Naive B cell (primary cell): ENCODE measurements at places on chromosomes 5 and 9.
A peak's percentile ranks its signal among the peaks of the same experiment; 100 is the strongest.

GRCh38 chr5:163023846-163024245 is 413.5 kb upstream of the CCNG1 start:
- no peak overlapping the region for H3K27ac ChIP-seq
- no peaks in the 10 kb centered on the region for H3K27me3 ChIP-seq
- no peak for DNase-seq
- no peaks in the 10 kb centered on the region for H3K36me3 ChIP-seq
- no peaks in the 10 kb centered on the region for H3K4me1 ChIP-seq

GRCh38 chr5:93072831-93073459 is 508.1 kb downstream of the NR2F1-AS1 start:
- no peaks in the 10 kb centered on the region for H3K27me3 ChIP-seq
- DNase-seq = no peak
- H3K4me3 ChIP-seq = no peak overlapping the region
- H3K4me1 ChIP-seq = no peaks in the 10 kb centered on the region

- H3K27ac ChIP-seq = no peak overlapping the region
- DNase-seq = no peak
- H3K36me3 ChIP-seq = no peaks in the 10 kb centered on the region
- no peaks in the 10 kb centered on the region for H3K4me1 ChIP-seq
- no peaks in the 10 kb centered on the region for H3K27me3 ChIP-seq
- H3K4me3 ChIP-seq = no peak overlapping the region
Measured at GRCh38 chr9:22997923-22998322, 551.3 kb downstream of the DMRTA1 start.

DNA sequence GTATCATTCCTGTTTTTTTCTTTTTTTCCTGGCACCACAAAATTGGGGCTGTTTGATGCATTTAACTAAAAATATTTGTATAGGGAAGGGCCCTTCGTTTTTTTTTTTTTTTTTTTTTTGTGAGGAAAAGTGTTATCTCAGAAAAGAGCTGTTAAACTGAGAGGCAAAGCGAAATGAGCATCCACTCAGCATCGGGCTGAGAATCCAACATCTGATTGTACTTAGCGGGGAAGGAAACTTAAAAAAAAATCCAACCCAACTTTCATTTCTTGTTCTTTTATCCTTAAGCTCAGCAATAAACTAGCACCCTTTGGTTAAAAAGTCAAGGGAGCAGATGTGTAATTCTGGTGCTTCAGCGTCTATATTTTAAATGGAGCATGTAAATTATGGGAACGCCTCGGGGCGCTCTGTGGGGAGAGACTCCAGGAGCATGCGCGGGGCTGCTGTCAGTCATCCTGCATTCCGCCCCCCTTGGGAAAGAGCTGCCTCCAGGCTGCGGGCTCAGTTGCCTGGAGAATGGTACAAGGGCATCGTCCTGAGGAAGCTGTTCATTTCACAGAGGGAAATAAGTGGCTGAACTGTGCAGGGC is 33.3 kb downstream of the DMRT2 start:
- H3K36me3 ChIP-seq = no peaks in the 10 kb centered on the region
- H3K4me3 ChIP-seq = no peak overlapping the region
- peaks cover 19% of the 10 kb centered on the region for H3K27me3 ChIP-seq
- no peak overlapping the region for H3K27ac ChIP-seq

DNA sequence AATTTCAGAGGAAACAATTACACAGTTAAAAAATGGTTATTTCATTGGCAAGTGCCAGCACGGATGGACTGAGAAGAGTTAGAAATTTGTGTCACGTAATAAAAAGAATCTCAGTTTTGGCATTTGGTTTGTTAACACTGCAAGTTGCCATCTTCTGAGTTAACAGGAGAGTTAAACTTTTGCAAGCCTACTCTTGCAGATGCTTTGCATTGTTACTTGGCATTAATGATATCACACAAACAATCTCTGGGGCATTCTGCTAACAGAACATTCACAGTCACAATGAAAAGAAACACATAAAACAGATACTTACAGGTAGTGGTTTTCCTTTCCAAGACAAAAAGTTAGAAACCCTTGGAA is 647 bp downstream of the FREM1 start:
- no peaks in the 10 kb centered on the region for H3K36me3 ChIP-seq
- H3K27ac ChIP-seq = no peak overlapping the region
- no peak for DNase-seq

DNA sequence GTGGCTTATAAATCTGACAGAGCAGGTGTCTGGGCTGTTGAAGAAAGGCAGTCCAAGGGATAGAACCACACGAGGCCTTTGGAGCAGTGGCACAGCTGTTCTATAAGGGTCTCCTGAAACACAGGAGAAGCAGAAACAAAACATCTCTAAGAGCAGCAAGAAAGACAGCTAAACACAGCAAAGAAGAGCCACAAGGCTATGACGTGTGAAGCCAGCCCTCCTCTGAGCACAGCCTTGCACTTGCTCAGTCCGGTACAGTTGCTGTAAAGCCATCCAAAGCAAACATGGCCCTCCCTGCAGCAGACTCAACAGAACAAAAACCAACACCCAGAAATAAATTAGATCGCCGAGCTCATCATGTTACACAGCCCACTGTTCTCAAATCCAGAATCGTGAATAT is 2.6 kb upstream of the GZMK start:
- H3K27me3 ChIP-seq = no peaks in the 10 kb centered on the region
- no peaks in the 10 kb centered on the region for H3K4me1 ChIP-seq
- no peak overlapping the region for H3K4me3 ChIP-seq
- DNase-seq = no peak

GRCh38 chr5:95984287-95984938 is 22.8 kb upstream of the ELL2 start:
- no peaks in the 10 kb centered on the region for H3K4me1 ChIP-seq
- no peak overlapping the region for H3K27ac ChIP-seq
- DNase-seq = no peak
- no peaks in the 10 kb centered on the region for H3K36me3 ChIP-seq
- no peaks in the 10 kb centered on the region for H3K27me3 ChIP-seq

DNA sequence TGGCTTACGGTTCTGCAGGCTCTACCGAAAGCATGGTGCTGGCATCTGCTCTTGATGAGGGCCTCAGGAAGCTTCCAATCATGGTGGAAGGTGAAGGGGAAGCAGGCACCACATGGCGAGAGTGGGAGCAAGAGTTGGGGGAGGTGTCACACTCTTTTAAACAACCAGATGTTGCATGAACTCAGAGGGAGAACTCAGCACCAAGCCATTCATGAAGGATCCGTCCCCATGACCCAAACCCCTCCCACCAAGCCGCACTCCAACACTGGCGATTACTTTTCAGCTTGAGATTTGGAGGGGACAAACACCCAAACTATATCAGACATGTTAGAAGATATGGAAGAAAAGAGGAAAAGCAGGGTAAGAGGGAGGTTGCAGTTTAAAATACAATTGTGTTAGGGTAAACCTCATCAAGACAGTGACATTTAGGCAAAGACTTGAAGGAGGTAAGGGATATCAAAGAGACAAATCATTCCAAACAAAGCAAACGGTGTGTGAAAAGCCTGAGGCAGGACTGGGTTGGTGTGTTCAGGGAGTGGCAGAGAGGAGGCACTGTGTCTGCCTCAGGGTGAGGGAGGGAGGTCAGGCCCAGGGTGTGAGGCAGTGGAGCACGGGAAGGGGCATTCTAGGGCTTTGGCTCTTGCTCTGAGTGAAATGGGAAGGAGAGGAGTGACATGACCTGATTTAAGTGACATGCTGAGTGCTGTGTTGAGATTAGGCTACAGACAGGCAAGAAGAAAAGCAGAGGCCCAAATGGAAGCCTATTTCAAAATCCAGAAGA is 80.9 kb downstream of the SREK1 start:
- no peak overlapping the region for H3K4me3 ChIP-seq
- H3K4me1 ChIP-seq = no peaks in the 10 kb centered on the region
- H3K27ac ChIP-seq = no peak overlapping the region
- DNase-seq = no peak
- peaks cover 8% of the 10 kb centered on the region for H3K36me3 ChIP-seq

GRCh38 chr5:5886812-5887486 is 464.5 kb downstream of the ICE1 start:
- H3K27ac ChIP-seq = no peak overlapping the region
- H3K4me3 ChIP-seq = no peak overlapping the region
- peaks cover 8% of the 10 kb centered on the region for H3K27me3 ChIP-seq
- H3K36me3 ChIP-seq = no peaks in the 10 kb centered on the region
- peak; percentile 5 for DNase-seq

GRCh38 chr5:73654819-73655318 is 28.9 kb downstream of the ARHGEF28 start:
- H3K4me3 ChIP-seq = no peak overlapping the region
- H3K36me3 ChIP-seq = no peaks in the 10 kb centered on the region
- H3K27ac ChIP-seq = no peak overlapping the region
- H3K4me1 ChIP-seq = no peaks in the 10 kb centered on the region
- no peak for DNase-seq

GRCh38 chr9:130997925-130998596 is 10.9 kb upstream of the LAMC3 start:
- no peaks in the 10 kb centered on the region for H3K4me1 ChIP-seq
- H3K27ac ChIP-seq = no peak overlapping the region
- DNase-seq = no peak

DNA sequence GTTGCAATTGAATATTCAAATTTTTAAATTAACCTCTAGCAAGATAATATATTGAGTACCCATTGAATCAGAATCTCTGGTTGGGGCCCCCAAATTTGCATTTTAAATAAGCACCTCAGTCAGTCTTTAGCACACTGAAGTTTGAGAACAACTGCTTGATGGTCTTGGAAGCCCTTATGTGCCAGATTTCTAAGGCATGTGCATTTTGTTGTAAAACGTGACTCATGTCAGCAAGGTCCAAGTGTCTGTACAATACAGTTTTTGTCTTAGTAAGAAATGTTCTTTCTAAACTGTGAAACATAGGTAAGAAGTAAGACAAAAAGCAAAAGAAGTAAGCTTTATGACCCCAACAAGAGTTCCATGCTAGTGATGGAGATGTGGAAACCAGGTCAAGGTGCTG is 59.1 kb upstream of the PHF2 start:
- DNase-seq = no peak
- no peaks in the 10 kb centered on the region for H3K27me3 ChIP-seq
- peaks cover 26% of the 10 kb centered on the region for H3K4me1 ChIP-seq
- H3K4me3 ChIP-seq = no peak overlapping the region
- H3K36me3 ChIP-seq = peaks cover 16% of the 10 kb centered on the region
- no peak overlapping the region for H3K27ac ChIP-seq

GRCh38 chr9:71692337-71692736 is 76.0 kb downstream of the CEMIP2 start:
- peaks cover 43% of the 10 kb centered on the region for H3K36me3 ChIP-seq
- no peak for DNase-seq
- H3K4me3 ChIP-seq = peak overlapping the region; percentile 29

- no peak overlapping the region for H3K27ac ChIP-seq
- DNase-seq = no peak
- H3K4me3 ChIP-seq = no peak overlapping the region
- H3K27me3 ChIP-seq = peaks cover 4% of the 10 kb centered on the region
- no peaks in the 10 kb centered on the region for H3K36me3 ChIP-seq
Measured at GRCh38 chr9:70569070-70569772, 154.8 kb upstream of the KLF9 start.

- H3K36me3 ChIP-seq = no peaks in the 10 kb centered on the region
- no peaks in the 10 kb centered on the region for H3K27me3 ChIP-seq
- no peaks in the 10 kb centered on the region for H3K4me1 ChIP-seq
- H3K4me3 ChIP-seq = no peak overlapping the region
- no peak for DNase-seq
Measured at GRCh38 chr5:107402434-107403227, 268.1 kb downstream of the EFNA5 start.

- H3K4me3 ChIP-seq = no peak overlapping the region
- H3K4me1 ChIP-seq = peaks cover 20% of the 10 kb centered on the region
- H3K27ac ChIP-seq = no peak overlapping the region
- H3K36me3 ChIP-seq = no peaks in the 10 kb centered on the region
- DNase-seq = no peak
- no peaks in the 10 kb centered on the region for H3K27me3 ChIP-seq
Measured at GRCh38 chr5:140293849-140294100, 9.1 kb downstream of the PFDN1 start.

DNA sequence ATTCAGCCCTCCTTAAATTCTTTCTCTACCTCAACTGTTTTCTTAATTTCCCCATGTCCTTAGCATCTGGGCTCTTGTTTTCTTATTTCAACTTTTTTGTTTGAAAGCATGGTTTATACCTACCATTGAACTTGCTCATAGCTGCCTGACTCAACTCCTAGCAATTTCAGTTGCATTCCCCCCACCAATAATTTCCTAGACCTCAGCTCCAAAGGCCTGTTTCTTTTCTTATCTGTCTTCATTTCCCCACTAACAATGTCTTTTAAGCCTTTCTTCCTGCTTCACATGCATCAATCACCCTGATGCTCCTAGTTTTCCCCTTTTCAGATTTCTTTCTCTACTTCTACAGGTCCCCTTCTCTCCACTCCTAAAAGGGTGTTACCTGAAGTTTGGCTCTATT is 129.7 kb upstream of the PDE4D start:
- DNase-seq = no peak
- H3K36me3 ChIP-seq = no peaks in the 10 kb centered on the region
- no peaks in the 10 kb centered on the region for H3K27me3 ChIP-seq
- no peak overlapping the region for H3K27ac ChIP-seq
- H3K4me1 ChIP-seq = no peaks in the 10 kb centered on the region

- H3K4me3 ChIP-seq = no peak overlapping the region
- H3K36me3 ChIP-seq = no peaks in the 10 kb centered on the region
Measured at GRCh38 chr5:15858326-15858725, 321.3 kb downstream of the MARCHF11 start.

GRCh38 chr5:147169901-147170300 is 64.9 kb upstream of the STK32A start:
- no peak for DNase-seq
- H3K27me3 ChIP-seq = peaks cover 8% of the 10 kb centered on the region
- no peak overlapping the region for H3K27ac ChIP-seq
- H3K4me3 ChIP-seq = no peak overlapping the region
- H3K36me3 ChIP-seq = no peaks in the 10 kb centered on the region

GRCh38 chr5:11319836-11320580 is 559.0 kb upstream of the DAP start:
- H3K4me3 ChIP-seq = no peak overlapping the region
- no peaks in the 10 kb centered on the region for H3K36me3 ChIP-seq
- H3K4me1 ChIP-seq = no peaks in the 10 kb centered on the region
- peaks cover 4% of the 10 kb centered on the region for H3K27me3 ChIP-seq
- DNase-seq = no peak
- no peak overlapping the region for H3K27ac ChIP-seq

DNA sequence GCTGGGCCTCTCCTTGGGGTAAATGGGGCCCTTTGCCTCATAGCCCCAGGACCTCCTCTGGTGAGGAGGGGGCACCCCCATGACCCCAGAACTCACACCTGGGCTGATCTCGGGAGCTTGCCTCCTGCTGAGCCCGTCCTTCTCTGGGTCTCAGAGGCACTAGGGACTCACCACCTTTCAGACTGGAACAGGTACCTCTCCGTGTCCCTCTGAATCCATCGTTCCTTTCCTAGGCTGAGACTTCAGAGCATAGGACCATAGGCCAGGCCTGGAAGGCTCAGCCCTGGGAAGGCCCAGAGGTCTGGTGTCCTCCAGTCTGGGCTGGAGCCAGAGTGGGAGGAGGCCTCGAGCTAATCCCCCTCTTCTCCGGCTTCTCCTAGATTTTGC is 97.9 kb downstream of the CACNA1B start:
- H3K4me1 ChIP-seq = peaks cover 5% of the 10 kb centered on the region
- no peak overlapping the region for H3K27ac ChIP-seq
- H3K4me3 ChIP-seq = no peak overlapping the region
- no peak for DNase-seq
- no peaks in the 10 kb centered on the region for H3K36me3 ChIP-seq
- peaks cover 24% of the 10 kb centered on the region for H3K27me3 ChIP-seq
